ENCODE measurements at places on chromosomes 1 and 21.

GRCh38 chr1:101207891-101208290, 28.9 kb upstream of the S1PR1 start:
- no peak for DNase-seq

- DNase-seq, result no peak
Measured at GRCh38 chr1:233514946-233515391, 98.9 kb upstream of the KCNK1 start.

DNA sequence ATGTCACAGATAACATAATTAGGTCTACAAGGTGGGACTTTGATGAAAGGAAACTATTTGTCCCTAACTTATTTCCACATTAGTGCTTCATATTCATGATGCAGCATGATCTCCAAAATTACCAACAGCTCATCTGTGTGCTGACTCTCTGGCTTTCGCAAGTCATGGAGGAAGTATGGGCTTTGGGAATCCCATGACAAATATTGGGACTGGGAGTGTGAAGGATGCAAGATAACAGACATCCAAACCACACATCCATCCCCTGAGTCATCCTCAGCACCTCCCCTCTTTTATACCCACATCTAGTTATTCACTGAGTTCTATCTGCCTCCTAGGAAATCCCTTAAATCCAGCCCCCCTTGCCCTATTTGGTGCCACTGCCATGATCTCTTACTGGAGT, 102.8 kb upstream of the COL24A1 start:
- DNase-seq, result no peak

DNA sequence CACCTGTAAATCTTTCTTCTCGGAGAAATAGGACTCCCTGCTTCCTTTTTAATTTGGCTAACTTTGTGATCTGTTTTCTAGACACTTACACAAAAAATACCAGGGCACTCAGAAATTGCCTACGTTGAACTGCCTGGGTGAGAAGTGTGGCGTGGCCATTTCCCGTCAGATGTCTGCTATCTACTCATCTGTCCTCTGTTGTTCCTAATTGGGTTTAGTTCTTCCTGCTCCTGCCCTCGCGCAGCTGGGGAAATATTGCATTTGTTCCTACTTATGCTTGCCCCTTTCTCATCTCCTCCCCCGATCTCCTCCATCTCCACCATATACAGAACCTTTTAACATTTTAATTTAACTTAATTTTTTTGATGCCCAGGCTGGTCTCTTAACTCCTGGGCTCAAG, 55.1 kb downstream of the CD58 start:
- no peak for DNase-seq

- no peak for DNase-seq
Measured at GRCh38 chr1:67935560-67935959, 102.3 kb upstream of the GNG12 start.

DNA sequence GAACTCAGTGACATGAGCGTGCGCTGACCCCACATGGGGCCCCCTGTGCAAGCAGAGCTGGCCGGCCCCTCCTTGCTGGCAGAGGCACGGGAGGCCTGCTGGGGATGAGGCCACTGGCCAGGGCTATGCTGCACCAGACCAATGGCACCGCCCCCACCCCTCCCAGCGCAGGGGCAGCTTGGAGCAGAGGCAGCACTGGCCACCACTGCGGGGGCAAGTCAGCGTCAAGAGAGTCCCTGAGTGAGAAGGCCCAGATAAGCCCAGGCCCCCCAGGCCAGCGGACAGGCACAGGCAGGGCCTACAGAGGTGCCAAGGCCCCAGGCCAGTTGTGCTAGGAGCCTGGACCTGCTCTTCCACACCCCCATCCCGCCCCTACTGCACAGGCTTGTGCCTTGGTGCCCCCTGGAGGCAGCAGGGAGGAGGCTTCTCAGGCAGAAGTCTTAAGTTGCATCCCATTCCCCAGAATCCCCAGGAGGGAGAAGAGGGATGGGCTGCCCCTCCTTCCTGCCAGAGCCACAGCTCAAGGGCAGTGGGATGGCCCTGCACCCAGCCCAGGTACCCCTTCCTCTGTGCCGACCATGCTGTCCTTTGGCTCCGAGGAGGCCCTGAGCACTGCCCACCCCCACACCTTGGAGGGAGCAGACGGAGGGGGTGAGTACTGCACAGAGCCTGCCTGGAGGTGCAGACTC, 35.8 kb downstream of the EPHX1 start:
- peak; percentile 19 for DNase-seq

DNA sequence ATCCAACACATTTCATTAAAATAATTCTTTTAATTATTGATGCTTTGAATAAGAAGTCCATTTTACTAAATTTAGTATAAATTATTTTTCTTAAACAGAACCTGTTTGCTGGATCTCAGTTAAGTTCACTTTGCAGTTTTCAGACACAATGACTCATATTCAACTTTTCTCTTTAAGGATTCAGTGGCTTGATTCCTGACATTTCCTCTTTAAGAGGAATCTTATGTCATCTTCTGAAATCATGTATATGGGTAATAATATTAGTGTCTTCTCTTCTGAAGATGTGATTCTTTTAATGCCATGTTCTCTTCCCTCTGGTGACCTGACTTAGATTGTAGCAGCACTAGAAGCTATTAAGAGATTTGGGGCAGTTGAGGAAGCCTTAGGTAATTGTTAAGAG, 12.6 kb downstream of the CREG1 start:
- DNase-seq, result no peak

GRCh38 chr21:16742131-16742641, 770.7 kb upstream of the CXADR start:
- DNase-seq, result no peak

GRCh38 chr1:207186503-207186902, 82.5 kb downstream of the C4BPA start:
- no peak for DNase-seq

DNA sequence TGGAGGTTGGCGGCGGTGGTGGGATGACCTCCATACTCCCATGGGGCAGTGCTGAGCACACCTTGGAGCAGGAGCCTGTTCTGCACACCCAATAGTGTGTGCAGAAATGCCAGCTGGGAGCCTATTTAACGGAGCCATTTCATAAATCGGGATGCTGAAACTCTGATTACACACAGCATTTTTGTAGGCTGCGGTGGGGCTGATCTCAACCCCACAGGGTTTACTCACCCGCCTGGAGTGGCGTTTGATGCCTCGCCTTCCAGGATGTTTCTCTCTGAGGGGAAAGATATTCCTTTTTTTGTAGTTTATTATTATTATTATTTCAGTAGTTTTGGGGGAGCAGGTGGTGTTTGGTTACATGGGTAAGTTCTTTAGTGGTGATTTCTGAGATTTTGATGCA, 82.6 kb upstream of the WDR26 start:
- DNase-seq, result no peak

GRCh38 chr1:217919683-217920388, 288.7 kb downstream of the SPATA17 start:
- DNase-seq, result no peak

GRCh38 chr1:15916916-15917315, 59.0 kb downstream of the ZBTB17 start:
- DNase-seq, result no peak

- no peak for DNase-seq
Measured at GRCh38 chr21:31161157-31161556, 122.9 kb upstream of the KRTAP19-8 start.

DNA sequence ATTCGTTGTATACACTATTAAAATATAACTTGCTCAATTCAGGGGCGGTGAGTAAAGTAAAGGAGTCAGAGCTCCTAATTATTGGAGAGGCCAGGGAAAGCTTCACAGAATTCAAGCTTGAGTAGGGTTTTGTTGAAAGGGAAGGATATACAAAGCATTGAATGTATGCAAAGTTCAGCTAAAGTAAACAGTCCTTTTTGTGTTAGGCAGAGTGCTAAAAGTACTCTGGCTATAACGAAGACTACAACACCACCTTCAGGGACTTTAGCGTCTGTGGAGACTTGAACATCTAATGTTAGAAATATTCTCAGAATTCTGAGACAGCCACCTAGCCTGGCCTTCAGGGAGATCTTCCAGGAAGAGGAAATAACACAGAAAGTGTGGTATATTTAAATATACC, 1.1 kb downstream of the FALEC start:
- DNase-seq, result peak; percentile 54

DNA sequence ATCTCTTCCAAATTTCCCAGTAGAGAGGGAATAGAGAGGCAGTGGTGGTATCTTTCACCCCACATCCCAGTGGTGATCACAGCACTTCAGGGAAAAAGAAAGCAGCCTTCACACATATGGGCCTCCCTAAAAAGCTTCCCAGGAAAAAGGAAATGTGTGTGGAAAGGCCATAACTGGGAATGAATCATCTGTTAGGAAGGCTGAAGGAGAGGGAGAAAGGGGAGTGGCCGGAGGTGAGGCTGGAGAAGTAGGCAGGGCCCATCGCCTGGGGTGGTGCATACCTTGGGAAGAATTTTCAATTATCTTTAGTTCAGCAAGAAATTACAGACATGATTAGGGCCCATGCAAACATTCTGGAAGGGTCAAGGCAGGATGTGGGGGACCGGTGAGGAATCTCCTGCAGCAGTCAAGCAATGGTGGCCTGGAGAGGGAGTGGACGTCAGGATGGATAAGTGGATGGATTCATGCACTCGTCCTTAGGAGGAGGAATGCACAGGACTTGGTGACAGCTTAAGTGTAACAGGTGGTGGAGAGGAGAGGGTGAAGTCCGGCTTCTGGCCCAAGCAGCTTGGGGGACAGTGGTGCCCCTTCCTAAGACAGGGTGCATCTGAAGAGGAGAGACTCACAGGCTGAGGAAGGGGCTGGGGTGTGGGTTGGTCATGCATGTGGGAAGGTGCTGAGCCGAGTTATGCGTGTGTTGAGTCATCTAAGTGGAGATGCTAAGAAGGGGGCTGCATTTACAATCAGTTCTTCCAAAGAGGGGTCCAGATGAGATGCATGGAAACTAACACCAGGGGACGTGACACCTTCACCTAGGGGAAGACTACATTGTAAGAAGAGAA, 17.9 kb downstream of the HIVEP3 start:
- no peak for DNase-seq

All from NCI-H748 treated with DMSO at 0.1 percent for 48 hours (cell line).